ENCODE measurements at places on chromosomes 2 and 18.

GRCh38 chr2:230908092-230908594, 16.9 kb downstream of the GPR55 start:
- no peak for DNase-seq

- no peak for DNase-seq
Measured at GRCh38 chr2:189500456-189501160, 59.3 kb downstream of the WDR75 start.

- no peak for DNase-seq
Measured at GRCh38 chr18:64118406-64118805, 30.5 kb downstream of the LINC00305 start.

DNA sequence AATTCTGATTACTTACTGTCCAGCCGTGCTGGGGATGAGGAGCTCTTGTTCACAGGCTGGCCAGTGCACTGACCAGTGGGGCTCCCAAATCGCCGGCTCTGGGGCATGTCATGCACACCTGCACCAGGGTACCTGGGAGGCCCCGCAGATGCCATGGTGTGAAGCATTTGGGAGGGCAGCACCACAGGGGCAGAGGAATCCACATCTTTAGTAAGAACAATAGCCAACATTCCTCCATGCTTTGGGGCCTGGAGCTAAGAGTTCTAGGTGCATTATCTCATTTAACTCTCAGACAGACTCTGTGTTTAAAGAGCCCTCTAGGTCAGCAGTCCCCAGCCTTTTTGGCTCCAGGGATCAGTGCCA, 104.2 kb downstream of the ACKR3 start:
- no peak for DNase-seq

- DNase-seq, result no peak
Measured at GRCh38 chr2:230964136-230964730, 31.7 kb upstream of the SPATA3 start.

DNA sequence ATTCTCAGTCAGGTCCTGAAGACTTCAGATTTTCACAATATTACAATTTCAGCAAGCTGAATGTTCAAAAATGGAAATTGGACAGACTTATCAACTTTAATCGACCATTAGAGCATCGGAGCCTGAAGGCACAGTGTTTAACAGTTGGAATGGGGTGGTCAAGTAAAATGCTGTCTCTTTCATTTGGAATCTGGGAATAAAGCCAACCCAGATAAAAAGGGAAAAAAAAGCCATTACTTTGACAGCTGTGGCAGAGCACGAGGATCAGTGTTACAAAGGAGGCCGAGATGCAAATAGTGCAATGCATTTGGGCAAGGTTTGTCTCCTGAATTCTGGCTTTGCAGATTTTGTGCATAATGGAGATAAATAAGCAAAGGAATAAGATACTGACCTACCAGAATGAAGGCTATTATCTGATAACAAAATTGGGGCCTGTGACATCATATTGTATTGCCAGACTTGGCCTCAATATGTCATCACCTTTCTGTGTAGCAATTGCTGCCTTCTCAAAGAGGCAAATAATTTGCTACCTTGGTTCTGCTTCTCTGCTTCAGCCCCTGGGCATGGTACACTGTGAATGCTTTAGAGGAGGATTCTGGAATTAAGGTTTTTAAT, 277.5 kb upstream of the KLHL29 start:
- no peak for DNase-seq

GRCh38 chr2:111034606-111035005, 86.1 kb upstream of the BCL2L11 start:
- no peak for DNase-seq

DNA sequence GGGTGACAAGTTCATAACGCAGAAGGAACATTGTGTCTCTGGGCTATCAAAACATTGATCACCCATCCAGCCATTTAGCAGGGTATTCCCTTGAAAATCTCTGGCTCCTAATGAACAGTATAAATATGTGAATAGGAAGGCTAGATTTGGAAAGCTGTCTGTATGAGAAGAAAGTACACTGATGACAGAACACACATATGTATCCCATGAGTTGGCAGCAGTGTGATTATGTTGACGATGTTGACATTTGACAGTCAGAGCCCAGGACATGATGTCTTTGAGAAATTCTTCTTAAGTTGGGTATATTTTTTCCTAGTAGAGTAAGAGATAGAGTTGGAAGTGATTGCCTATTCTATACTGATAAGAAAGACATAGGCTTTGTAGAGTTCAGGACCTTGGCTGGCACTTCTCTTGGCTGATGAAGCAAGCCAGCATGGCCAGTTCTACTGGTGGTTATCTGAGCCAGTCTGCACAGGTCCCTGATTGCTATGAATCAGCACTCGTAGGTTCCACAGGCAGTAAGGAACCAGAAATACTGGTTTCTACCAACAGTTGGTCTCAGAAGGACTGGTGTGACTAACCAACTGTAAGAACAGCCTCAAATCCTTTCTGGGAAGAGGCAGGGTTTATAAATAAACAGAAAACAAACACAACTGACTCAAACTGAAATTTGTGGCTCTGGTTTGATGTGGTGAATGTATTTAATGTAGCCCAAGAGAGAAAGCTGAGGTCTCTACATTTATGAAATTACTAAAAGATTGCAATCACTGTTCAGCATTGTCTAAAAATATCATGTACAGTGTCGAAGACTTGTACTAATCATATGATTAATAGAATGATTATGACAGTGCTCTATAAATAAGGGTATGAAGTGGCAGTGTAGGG, 43.9 kb upstream of the RAPH1 start:
- DNase-seq, result no peak

GRCh38 chr2:160427629-160428404, 65.8 kb downstream of the RBMS1 start:
- peak; percentile 76 for DNase-seq

GRCh38 chr2:111028720-111029119, 92.0 kb upstream of the BCL2L11 start:
- DNase-seq, result no peak

GRCh38 chr2:10839813-10840212, 27.2 kb upstream of the PDIA6 start:
- DNase-seq, result no peak

- no peak for DNase-seq
Measured at GRCh38 chr2:205687641-205687956, 5.3 kb downstream of the NRP2 start.

DNA sequence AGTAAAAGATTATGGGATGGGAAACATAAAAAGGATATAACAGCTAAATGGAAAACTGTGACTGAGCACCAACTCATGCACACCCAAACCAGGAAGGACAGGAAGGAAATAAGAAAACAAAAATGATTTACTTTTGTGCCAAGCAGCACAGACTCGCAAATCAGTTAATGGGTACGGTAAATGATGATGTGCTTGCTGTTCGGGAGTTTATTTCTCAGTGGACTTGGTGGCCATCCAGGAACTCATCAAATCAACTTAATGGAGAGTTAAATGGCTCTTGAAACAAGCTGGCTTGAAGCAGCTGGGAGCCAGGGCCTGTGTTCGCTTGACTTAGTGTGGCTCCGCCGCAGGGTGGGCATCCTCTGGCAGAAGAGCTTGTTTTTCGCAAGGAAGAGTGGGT, 36.2 kb downstream of the MTCL1 start:
- DNase-seq, result no peak

DNA sequence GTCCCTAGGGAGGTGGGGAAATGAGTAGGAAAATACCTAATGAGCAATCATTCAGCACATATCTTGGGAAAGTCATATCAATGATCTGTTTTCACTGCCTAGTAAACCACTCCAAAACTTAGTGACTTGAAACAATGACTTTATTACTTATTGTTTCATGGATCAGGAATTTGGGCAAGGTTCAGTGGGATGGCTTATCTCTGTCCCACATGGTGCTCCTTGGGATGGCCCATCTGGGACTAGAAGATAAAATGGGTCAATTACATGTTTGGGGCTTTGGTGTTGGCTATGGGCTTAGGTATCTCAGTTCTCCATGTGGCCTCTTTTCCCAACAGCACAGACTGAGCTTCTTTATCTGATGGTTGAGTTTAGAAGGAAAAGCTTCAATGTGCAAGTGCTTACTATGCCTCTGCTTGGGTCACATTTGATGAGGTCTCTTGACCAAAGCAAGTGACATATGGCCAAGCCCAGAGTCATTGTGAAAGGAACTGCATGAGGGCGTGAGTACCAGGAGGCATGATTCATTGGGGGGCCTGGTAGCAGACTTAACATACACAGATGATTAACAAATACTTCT, 218.1 kb upstream of the TNP1 start:
- no peak for DNase-seq

DNA sequence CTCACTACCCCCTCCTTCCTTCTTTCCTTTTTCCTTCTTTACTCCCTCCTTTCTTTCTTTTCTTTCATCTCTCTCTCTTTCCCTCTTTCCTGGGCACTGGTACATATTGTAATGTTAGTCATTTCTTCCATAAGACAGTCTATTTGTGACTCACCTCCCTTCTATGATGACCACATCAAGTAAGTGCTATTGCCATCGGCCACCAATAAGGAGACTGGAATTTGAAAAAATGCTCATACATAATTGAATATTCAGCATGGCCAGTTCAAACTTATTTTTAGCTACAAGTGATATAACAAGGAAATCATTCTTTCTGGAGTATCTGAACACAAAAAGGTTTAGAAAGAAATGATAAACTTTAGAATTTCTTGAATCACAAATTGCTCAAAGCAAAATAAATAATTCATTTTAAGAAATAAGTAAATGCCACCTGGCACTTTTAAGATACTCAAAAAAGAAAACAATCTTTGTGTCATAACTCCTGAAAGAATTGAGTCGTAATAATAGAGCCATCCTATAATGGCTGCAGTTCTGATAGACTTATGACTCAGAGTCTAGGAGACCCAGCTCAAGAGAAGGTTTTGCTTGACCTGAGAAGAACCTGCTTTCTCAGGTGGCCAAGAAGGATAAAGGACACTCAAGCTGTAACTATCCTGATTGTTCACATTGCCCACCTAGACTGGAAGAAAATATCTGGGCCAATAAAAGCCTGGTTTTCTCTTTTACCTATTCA, 51.6 kb upstream of the CCBE1 start:
- DNase-seq, result no peak

- DNase-seq, result no peak
Measured at GRCh38 chr2:73260338-73260984, 23.8 kb downstream of the FBXO41 start.

DNA sequence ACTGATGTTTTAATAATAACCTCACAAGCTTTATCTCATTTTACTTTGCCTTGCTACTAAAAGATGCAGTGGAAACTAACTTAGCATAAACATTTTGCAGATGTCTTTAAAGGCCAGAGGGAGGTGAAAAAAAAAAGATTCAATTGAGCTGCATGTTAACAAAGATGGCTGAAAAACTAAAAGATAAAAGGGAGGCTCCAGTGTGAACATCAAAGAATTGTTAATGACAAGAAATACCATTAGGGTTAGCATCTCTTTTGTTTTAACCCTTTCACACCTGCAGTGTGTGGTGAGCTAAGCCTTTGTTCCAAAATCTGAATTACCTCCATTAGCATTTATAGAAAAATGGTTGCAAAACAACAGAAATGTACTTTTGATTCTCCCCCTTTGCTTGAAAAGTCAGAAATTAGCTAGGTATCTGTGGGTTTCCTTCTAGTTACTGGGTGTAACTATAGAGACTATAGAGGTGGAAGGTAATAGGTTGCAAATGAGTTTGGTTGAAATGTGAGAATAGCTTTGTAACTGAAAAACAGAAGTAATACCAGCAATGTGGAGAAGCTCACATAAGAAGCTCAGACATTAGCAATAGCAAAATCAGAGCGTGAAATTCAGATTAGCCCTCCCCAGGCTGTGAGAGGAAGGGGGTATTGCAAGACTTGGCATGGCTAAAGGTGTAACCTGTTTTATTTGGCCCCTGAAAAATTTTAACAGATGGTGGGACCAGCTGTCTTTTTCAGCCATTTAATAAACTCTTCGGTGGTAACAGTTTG, 34.8 kb upstream of the SP5 start:
- DNase-seq, result no peak

- DNase-seq, result no peak
Measured at GRCh38 chr2:85605406-85606115, 3.1 kb upstream of the TMEM150A start.

DNA sequence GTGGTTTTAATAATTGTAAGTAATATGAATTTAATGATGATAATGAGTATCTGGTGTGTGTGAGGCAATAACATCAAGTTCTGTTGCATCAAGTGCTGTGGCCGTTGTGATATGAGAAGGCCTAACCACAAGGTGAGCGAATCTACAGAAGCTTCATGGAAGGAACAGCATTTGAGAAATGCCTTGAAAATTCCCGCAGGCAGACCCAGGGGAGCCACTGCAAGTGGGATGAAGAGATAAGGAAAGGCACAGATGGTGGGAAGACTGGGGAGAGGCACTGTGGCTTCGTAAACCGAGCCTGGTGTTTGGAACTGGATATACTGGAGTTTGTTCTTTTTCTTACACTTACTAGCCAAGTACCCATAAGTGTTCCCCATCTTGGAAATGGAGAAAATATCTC, 357.5 kb downstream of the PTPRM start:
- no peak for DNase-seq

DNA sequence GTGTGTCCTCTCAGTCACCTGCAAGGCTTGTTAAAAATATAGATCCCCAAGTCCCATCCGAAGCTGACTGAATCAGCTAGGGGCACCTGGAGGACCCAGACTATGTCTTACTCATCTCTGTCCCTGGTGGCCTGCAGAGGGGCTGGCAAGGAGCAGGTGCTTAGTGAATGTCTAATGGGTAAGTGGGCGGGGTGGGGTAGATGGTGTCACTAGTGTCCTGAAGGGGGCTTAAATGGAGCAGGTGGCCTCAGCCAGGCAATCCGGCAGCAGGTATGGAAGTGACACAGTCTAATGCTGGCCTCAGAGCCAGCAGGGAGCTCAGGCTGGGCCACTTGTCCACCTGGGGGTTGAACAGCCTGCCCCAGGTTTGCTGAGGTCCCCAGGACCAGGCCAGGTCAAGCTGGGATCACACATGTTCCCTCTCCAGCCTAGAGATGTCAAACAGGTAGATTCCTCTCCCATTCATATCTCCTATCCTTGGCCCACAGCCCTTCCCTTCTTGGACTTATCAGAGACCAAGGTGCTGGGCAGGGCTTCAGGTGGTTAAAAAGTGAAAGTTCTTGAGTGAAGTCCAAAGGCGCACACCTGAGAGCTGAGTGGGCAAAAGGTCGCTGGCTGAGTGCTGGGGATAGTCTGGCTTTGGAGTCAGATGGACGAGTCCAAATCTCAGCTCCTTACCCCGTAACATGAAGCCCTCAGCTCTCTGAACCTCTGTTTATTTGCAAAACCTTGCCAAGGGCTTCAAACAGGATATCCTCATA, 1.7 kb downstream of the STEAP3 start:
- DNase-seq, result no peak

DNA sequence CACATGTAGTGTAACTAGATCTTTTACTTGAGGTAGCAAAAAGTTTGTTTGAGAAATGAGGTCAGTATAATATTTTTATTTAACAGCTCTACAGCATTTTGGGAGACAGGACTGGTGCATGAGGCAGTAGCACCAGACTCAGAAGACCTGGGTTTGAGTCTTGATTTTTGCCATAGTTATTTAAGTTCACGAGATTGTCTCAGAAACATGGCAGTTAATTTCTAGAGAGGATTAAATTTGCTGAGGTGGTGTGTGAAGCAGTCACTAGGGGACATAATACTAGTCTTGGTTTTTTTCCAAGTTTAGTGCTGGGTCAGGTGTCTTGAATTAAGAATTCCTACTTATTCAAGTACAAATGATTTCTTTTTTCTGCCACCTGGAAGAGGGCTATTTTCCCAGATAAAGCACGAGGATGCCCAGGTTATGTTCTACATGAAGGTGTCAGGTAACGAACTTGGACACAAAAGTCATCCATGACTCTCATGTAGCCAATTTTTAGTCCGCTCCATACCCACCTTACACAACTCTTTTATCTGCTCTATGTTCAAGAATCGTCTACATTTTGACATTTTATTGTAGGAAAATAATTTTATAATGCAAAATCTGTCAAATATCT, 1.4 kb downstream of the MARCHF7 start:
- no peak for DNase-seq
